Breast epithelium (tissue), 4 donors: ENCODE measurements at places on chromosomes 13 and 19.

DNA sequence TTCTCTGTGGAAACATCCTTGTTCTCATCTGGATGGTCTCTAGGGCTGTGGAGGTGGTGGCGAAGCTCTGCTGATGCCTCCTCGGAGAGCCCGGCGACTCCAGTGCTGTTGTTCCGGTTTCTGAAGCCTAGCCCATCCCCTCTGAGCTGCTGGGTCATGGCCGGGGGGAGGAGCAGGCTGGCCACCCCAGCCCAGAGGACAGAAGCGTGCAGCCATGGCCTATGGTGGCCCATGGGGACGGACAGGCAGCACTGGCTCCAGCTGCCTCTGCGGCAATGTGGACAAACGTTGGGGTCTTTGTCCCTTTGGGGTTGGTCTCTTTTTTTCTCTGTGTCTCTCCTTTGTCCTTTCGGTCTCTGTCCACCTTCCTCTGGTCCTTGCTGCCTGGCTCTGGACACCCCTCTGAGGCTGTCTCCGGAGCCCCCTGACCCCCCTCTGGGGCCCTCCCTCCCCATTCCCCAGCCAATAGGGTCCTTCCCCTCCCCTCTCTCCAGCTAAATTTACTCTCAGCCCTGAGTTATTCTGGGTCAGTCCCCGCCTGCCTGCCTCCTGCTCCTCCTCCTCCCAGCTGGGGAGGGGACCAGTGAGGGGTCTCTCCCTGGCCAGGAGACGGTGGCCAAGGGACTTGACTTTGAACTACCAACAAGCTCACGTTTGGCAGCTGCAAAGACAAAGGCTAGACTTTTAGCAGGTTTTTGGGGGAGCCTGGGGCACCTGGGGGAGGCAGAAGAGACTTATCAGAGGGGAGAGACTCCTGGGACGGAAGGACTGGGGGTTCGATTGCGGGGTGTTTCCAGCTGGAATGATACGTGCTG is at the start of gene HRC:
Gene HRC, minus strand, starts transcription at position 392 of the 815 bp plus-strand sequence. Its CDS starts 159 bp downstream, at position 233.
- no peak for DNase-seq

- DNase-seq: no peak
These were observed 9.5 kb downstream of the IL4I1 start for GRCh38 chr19:49887037-49887664.

- no peak for DNase-seq
These were observed at the start of gene RAX2 for GRCh38 chr19:3771906-3772455. RAX2 (minus strand) TSS chr19:3772228; CDS start chr19:3771742, 486 bp downstream.

DNA sequence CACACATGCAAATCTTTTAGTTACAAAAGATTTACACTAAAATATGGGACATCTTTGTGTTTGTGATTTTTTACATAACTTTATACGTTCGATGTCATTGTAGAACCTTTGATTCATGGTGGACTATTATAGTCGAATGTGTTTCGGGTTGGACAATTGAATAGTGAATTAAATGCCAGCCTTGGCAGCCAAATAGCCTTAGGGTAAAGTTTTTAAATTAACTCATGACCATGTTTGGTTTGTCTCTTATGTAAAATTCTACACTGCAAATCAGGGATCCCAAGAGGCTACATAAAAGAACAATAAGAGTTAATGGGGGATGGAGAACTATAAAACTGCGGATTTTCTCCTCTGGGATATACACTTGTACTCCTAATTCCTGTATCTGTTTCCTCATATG is 1735.6 kb upstream of the SPRY2 start:
- no peak for DNase-seq

DNA sequence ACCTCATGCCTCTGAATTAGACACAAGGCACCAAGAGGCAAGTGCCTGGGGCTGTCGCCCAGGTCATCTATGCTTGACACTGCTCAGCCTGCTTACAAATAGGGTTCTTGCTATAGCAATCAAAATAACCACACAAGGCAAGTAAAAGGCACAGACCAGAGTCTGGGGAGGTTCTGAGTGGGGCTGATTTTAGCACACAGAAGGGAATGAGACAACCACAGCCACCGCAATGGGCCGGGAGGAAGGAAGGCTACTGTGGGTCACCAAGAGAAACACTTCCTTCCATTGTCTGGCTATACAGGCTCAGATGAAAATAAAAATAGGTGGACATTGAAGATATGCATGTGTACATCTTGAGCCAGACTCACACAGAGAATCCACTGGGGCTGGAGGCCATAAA is 159.1 kb downstream of the DLEU7 start:
- DNase-seq: no peak

GRCh38 chr19:1222394-1222793 is 15.4 kb downstream of the CBARP start:
- no peak for DNase-seq

- DNase-seq: no peak
These were observed 124.0 kb downstream of the STOML3 start for GRCh38 chr13:38866649-38867048.

DNA sequence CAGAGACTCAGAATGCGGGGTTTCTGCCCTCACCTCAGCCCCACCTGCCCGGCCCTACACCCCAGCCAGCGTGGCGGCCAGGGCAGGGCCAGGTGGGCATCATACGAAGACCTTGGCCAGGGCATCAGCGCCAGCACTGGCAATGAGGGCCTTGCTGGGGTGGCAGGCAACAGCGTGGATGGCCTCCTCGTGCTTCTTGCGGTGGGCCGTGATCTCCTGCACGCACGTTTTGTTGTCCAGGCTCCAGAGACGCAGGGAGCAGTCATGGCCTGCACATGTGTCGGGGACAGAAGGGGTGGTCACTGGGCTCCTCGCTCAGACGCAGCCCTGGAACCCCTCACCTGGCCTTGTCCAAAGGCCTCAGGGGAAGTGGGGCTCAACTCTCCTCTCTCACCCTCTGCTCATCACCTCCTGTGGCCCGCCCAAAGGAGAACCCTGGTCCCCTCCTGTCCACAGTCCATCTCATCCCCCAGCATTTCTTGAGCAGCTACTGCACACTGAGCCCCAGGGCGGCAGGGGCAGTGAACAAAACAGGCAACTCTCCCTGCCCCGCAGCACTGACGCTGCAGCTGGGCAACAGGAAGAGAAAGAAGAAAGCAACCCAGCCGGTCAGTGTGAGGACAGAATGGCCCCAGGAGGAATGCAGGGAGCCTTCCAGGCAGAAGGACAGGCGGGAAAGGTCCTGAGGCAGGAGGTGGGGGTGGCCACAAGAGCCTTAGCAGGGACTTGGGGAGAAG is 3.8 kb upstream of the PRKD2 start:
- DNase-seq: no peak

- DNase-seq: no peak
These were observed 476.8 kb downstream of the DIAPH3 start for GRCh38 chr13:59686798-59687394.

DNA sequence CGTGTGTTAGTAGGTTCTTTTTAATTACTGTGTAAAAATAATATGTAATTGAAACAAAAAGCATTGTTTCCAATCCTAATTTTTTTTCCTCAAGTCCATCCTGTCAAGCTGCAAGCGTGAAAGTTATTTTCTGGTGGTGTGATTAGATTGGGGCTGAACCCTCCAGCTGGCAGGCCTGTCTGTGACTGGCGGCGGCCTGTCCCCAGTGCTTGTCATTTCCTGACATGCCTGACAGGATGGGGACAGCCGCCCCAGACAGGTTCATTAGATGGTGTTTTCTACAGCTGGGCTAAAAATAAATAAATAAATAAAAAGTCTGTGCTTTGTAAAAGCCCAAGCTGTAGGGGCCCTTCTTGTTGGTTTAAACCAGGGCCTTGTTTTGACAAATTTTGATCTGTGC is 53.7 kb upstream of the MAB21L1 start:
- DNase-seq: no peak

GRCh38 chr19:11096210-11096841 is 7.1 kb downstream of the LDLR start:
- DNase-seq: no peak

GRCh38 chr19:14405380-14405757 is 13.8 kb downstream of the DDX39A start:
- DNase-seq: no peak

- no peak for DNase-seq
These were observed 206.2 kb downstream of the URI1 start for GRCh38 chr19:30148039-30148790.

DNA sequence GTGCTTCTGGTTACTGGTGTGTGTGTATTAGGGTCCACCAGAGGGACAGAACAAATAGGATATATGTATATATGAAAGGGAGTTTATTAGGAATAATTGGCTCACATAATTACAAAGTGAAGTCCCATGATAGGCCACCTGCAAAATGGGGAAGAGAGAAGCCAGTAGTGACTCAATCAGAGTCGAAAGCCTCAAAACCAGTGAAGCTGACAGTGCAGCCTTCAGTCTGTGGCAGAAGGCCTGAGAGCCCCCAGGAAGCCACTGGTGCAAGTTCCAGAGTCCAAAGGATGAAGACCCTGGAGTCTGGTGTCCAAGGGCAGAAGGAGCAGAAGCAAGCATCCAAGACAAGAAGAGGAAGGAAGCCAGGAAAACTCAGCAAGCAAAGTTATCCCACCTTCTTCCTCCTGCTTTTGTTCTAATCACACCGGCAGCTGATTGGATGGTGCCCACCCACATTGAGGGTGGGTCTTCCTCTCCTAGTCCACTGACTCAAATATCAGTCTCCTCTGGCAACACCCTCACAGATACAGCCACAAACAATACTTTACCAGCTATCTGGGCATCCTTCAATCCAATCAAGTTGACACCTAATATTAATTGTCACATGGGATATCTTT is 21.7 kb upstream of the SCEL start:
- DNase-seq: no peak

GRCh38 chr13:84553227-84553626 is 671.0 kb upstream of the SLITRK1 start:
- DNase-seq: no peak
